ENCODE measurements at places on chromosomes 6 and 20.

DNA sequence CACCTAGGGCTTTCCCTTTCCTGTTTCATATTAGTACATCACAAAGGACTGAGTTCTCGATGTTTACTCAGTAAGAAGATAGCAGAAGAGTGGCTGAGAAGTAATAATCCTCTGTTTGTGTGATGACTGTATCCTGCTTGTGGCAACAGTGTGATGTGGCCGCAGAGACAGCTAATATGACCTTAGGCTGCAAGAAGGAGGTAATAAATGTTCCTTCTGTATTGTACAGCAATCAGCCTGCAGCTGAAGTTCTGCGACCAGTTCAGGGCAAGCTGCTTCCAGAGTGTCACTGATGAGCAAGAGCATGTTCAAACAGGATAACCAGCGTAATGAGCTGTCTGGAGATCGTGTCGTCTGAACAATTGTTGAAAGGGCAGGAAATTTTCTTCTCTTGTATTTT lies 70.9 kb downstream of the OPN5 start:
- no peak for DNase-seq

DNA sequence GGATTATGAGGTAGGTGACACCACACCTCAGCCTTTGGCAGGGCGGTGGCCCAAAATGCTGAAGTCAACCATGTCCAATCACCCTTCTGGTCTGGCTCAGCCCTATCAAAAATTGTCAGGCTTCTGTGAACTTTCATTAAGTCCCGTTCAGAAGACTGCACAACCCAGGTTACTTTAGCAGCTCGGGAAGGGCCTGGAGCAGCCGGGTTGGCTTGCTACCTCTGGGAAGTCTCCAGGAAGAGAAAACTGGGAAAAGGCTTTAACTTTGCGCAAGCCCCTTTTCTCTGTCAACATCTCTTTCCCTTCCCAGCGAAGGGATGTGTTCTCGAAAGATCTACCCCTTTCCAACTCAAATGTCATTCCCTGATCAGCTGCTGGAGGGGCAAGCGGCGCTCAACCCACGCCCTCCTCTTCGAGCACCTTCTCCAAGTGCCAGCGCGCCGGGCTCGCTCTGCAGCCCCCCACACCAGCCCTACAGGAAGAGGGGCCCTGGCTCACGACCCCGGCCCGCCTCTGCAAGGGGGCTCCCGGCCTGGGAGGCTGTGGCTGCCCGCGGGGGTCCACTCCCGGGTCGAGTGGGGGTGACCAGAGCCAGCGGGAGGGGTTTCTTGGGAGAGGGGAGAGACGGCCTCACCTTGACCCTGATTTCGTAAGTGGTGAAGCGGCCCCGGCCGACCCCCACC lies 573 bp downstream of the SNX3 start:
- no peak for DNase-seq

DNA sequence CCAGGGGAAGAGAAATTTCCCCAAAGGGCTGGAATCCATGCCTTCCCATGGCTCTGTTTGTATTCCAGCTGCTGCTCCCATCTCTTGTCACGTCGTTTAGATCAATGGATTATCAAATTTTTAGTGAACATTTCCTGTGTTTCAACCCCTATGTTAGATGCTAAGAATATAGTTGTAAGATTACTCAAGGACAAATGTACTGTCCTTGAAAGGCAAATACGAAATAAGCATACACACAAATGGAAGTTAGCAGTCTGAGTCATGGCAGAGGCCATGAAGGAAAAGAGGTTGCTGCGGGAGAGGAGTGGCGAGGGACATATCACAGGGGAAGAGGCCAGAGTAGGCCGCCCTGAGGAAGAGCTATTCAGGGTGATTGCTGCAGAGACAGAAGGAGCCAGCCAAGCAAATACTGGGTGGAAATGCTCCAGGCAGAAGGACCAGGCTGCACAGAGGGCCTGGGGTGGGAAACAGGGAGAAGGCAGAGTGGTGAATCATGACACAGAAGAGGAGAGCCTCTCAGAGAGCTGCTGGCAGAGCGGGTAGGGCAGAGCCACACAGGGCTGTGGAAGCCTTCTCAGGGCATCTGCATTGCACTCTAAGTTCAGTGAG lies 219.2 kb upstream of the LRFN2 start:
- no peak for DNase-seq

DNA sequence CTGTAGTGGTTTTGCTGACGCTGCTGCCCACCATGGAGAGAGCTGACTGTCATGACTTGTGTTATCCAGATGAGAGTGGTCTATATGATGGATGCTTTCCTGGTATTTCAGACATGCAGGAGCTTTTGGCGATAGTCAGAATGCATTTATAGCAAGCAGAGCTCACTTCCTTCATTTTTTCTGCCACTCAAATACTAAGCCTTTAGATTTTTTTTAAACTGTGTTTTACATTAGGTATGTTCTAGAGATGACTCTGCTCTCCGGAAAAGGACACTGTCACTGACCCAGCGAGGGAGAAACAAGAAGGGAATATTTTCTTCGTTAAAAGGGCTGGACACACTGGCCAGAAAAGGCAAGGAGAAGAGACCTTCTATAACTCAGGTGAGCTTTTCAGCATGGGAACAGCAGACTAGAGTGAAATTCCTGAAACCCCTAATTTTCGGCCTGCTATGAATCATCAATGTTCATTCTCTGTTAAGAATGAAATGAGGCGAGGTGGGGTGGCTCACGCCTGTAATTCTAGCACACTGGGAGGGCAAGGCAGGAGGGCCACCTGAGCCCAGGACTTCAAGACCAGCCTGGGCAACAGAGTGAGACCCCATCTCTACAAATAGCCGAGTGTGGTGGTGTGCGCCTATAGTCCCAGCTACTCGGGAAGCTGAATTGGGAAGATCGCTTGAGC lies 98.6 kb upstream of the CLDN20 start:
- DNase-seq: no peak

- DNase-seq: no peak
These were observed 118.5 kb upstream of the SYNDIG1 start for GRCh38 chr20:24350923-24351368.

GRCh38 chr6:87674290-87674689 lies 27.7 kb downstream of the AKIRIN2 start:
- DNase-seq: no peak

Data from stimulated activated CD4-positive, alpha-beta T cell treated with anti-CD3 and anti-CD28 coated beads, TNF-alpha, amount 100 ng/mL, for 48 hours (primary cell).